ENCODE measurements at places on chromosomes 12 and 14.

GRCh38 chr12:97800561-97800960 lies 338.0 kb downstream of the RMST start:
- no peak for DNase-seq

DNA sequence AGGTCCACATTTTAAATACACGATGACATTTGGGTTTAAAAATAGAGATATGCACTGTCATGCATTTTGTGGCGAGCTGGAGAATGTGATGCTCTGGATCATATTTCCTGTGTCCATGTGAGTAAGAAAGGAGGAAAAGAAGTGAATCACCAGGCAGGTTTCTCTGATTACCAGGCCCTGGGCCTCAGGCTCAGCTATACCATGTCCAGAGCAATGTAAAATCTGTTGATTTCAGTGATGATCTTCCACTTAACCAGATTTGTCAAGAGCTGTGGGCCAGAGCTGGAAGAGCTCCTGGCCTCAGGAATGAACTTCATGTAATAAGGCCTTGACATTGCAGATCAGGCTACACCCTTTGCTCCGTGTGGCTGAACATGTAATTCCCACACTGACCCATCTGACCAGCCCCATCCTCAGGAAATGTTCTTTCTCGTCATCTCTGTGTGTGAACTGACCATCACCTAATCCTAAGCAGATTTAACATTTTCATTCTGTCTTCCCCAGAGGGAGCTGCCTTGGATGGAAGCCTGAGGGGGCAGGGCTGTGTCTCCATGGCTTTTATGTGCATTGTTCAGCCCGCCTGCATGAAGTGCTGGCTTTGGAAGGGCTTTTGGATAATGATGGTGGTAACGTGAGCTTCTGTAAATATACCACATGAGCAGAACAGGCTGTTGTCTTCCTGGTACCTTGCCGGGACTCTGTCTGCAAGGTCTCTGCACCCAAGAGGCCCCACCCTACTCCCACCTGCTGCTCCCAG lies 54.5 kb downstream of the CRACR2A start:
- DNase-seq: peak; percentile 95

DNA sequence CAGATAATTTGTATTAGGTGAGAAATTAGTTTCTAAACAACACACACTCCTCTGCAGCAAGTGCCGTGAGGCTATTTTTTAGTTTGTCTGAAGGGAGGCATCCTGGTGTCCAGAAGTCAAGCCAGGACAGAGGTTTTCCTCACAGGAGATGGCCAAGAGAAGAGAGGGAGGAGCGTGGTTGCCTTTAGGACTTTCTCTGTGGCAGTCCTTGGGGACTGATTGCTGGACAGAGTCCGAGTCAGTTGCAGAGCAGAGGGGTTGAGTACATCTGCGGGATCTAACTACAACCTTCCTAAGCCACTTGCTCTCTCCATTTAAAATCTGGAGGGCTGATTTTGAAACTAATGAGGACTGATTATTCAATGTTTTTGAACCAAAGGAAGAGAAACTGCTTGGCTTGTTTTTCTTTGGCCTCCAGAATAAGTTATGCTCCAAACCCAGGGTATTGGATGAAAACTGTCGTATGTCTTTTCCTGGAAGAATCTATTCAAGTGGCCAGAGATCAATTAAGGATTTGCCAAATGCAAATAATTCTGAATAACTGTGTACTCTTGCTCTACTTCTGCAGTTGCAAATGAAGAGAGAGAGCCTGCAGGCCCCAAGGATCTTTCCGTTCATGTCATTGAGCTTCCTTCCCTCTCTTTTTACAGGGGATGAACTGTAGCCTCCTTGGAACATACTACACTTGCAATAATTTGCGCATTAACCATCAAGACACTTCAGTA lies 1.2 kb downstream of the SLCO1C1 start:
- no peak for DNase-seq

GRCh38 chr14:59207506-59207933 lies 19.1 kb downstream of the DAAM1 start:
- no peak for DNase-seq

DNA sequence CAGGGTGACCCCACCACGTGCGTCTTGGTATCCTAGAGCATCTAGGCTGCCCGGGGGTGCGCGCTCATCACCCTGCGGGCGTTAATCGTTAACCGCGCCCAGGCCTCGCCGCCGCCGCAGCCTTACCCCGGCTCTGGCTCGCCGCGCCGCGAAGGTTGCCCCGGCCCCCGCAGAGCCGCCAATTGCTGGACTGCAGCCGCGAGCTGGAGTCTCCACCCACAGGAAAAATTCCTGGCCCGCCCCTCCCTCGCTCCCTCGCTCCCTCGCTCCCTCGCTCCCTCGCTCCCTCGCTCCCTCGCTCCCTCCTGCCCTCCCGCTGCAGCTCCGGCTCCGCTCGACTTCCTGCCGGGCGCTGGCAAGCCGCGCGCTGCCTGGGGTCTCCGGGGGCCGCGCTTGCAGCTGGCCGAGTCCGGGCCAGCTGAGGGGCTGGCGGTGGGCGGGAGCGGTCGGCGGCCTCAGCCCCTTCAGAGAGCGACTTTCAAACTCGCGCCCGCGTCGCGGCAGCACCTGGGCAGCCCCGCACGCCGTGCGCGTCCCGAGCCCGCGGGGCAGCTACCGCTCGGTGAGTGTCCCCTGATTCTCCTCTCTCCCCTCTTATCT lies at the start of gene PLEKHG3:
PLEKHG3 (plus strand) TSS at position 282 of the 600 bp plus-strand sequence. CDS start 23,208 bp downstream, outside the sequence.
- DNase-seq: peak; percentile 58

- DNase-seq: no peak
Measured at GRCh38 chr12:18888047-18888446, 150.1 kb downstream of the CAPZA3 start.

DNA sequence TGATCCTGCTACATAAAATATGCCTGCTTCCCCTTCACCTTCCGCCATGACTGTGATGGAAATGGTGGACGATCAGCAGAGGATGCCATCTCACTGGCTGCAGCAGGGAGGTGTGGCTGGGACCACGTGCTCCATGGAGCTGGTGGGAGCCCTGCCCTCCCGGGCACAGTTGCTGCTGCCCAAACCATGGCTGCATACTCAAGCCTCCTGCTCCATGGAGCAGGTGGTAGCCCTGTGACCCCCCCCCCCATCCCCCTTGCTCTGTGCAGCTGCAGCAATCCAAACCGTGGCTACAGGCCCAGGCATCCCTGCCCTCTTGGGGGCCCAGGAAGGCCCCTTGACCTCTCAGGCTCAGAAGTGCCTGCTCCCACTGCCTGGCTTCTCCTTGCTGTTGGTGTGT lies 597.5 kb upstream of the LMO3 start:
- no peak for DNase-seq

- no peak for DNase-seq
Measured at GRCh38 chr14:65623759-65624158, 211.2 kb downstream of the FUT8 start.

GRCh38 chr14:31124197-31124596 lies 83.4 kb downstream of the HECTD1 start:
- no peak for DNase-seq

DNA sequence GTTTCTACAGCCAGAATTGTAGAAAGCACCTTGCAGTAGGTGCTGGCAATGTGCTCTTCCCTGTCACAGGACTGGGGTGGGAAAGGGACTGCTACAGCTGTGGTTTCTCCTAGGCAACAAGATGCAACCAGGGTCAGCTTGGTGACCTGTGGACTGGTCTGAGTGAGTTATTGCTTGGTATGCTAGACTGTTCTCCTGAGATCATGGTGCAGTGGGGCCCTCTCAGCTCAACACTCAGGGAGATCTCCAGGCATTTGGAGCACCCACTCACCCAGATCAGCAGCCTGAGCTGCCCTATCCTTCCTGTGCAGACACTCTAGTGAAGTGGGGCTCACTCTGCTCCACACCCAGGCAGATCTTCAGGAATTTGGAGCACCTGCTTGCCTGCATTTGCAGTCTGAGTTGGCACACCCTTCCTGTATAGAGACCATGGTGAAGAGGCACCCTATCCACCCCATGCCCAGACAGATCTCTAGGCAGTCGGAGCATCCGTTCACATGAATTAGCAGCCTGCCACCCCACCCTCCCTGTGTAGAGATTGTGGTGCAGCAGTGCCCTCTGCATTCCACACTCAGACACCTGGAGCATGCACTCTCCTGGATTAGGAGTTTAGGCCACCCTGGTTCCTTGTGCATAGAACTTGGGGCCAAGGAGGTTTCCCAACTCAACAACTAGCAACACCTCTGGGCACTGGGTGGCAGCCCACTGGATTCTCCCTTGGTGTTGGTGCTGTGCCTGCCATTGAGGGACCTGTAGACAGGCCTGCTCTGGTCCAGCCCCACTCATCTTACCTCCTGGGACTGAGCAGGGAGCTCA lies 3.8 kb upstream of the FAM186B start:
- DNase-seq: no peak

DNA sequence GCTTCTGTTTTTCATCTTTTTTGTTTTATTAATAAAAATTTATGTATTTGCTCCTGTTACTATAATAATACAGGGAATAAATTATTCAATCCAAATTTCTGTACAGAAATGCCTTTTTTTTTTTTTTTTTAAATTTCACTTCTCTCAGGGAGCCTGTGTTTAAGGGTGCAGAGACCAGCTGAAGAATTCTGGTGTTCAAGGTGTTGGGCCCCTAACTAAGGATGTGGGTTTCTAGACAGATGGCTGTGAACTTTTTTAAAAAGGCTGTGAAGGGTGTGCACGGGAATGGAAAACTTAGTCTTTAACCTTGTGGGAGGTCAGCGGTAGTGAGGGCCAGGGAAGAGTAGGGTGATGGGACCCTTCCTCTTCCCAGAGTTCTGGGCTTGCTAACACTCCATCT lies 1.3 kb upstream of the DTX3 start:
- DNase-seq: no peak

- no peak for DNase-seq
Measured at GRCh38 chr12:17949558-17950141, 140.3 kb downstream of the RERGL start.

GRCh38 chr12:93153321-93153720 lies 224.2 kb upstream of the EEA1 start:
- DNase-seq: peak; percentile 71

DNA sequence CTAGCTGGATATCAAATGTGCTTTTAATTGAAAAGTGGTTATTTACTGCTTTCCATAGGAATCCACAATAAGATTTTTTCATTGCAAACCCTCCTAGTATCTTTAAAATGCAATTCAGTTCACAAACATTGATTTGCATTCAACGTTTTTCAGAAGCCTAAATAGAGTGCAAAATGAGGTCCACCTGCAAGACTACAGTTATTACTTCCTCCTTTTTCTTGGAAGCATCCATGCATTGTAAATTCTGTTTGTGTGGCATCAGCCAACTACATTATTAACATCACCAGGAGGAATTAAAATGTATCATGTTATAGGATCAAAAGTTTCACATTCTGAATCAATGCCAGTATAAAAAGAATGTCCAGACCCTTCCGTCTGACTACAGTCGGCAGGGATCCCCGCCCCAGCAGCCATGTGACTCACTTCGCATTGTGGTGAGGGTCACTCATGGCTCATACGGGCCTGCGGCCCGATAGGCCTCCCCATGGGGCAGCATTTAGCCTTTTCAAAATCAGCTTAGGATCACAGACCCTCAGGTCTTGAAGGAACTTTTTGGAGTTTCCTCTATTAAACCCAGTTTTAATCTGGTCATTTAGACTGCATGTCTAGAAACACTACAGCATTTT lies 46.3 kb downstream of the NTF3 start:
- no peak for DNase-seq

DNA sequence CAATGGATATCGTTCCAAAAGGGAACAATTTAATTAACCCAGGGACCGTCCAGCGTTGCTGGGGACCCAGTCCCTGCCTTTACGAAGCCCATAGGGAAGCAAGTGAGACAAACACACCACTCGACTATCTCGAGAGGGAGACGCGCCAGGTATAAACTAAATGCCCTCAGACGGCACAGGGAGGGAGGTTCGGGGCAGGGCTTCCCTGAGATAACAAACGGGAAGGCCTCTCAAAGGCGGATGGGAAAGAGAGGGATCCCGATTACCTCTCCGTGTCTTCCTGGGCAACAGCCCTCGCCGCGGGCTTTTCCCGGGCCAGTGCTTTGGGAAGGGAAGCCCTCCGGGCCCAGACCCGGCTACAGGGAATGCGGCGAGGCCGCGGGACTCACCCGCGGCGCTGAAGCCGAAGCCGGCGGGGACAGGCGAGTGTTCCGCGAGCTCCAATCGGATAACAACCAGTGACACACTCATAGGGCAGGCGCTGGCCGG lies 390 bp downstream of the BRAP start:
- no peak for DNase-seq

- no peak for DNase-seq
Measured at GRCh38 chr14:42437809-42438208, 831.1 kb downstream of the LRFN5 start.

- DNase-seq: no peak
Measured at GRCh38 chr12:81949841-81950308, 190.7 kb upstream of the PPFIA2 start.

- no peak for DNase-seq
Measured at GRCh38 chr12:132384916-132385774, 55.8 kb upstream of the GALNT9 start.

GRCh38 chr14:99874306-99874705 lies 81.1 kb downstream of the EML1 start:
- no peak for DNase-seq

- DNase-seq: no peak
Measured at GRCh38 chr14:76375484-76375883, 453 bp upstream of the ESRRB start.

GRCh38 chr12:28456934-28457710 lies 266.9 kb downstream of the CCDC91 start:
- no peak for DNase-seq

GRCh38 chr12:32983968-32984367 lies 87.4 kb upstream of the PKP2 start:
- DNase-seq: no peak

GRCh38 chr14:74297986-74298385 lies 4.7 kb downstream of the ABCD4 start:
- no peak for DNase-seq

- no peak for DNase-seq
Measured at GRCh38 chr14:28875934-28876571, 109.5 kb downstream of the FOXG1 start.

DNA sequence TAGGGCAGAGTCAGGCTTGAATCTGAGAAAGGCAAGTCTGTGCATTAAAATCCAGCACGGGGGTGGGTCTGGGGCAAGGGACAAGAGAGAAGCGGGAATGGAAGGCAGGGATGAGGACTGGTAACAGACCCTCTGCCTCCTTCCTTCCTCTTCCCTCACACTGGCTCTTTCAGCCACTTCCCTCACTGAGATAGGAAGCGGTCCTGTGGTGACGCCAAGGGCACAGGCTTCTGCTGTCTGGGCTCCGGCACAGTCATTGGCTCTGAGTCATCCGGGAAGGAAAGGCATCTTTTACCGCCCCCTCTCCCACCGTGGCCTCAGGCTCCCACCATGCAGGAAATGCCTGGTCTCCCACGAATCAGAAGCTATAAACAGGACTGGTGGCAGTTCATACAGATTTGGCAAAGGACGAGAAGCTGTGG lies 70.2 kb downstream of the ETV6 start:
- DNase-seq: peak; percentile 87

DNA sequence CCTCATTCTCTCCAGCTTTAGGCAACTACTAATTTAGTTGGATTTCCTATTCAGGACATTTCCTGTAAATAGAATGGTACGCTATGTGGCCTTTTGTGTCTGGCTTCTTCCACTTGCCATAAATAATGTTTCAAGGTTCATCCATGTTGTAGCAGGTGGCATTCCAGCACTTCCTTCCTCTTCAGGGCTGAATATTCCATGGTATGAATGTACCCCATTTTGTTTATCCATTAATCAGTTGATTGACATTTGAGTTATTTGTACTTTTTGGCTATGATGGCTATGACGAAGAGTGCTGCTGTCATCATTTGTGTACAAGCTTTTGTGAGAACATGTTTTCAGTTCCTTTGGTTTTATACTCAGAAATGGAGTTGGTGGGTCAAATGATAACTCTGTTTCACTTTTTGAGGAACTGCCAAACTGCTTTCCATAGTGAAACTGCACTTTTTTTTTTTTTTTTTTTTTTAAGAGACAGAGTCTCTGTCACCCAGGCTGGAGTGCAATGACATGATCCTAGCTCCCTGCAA lies 6.5 kb upstream of the CDK2AP1 start:
- no peak for DNase-seq

All from cardiac fibroblast (primary cell).